ENCODE measurements at places on chromosomes 13 and 19.
A peak's percentile ranks its signal among the peaks of the same experiment; 100 is the strongest.

DNA sequence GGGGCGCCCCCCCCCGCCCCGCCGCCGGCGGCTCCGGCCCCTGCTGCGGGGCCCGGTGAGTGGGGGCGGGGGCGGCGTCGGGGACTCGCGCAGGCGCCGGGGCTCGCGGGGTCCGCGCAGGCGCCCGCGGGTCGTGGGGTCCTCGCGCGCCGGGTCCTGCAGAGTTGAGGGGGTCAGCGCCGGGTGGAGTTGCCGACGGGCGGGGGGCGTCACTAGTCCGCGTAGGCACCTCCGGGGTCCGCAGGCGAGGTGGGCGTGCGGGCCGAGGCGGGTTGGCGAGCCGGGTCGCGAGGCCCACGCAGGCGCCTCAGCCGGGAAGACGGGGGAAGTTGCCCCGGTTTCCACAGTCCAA, 365 bp downstream of the PPP6R1 start:
- H3K4me1 ChIP-seq, result peaks cover 40% of the 10 kb centered on the region
- peak overlapping the region; percentile 84 for H3K4me3 ChIP-seq
- peak overlapping the region; percentile 94 for H3K27ac ChIP-seq
- H3K36me3 ChIP-seq, result no peaks in the 10 kb centered on the region

DNA sequence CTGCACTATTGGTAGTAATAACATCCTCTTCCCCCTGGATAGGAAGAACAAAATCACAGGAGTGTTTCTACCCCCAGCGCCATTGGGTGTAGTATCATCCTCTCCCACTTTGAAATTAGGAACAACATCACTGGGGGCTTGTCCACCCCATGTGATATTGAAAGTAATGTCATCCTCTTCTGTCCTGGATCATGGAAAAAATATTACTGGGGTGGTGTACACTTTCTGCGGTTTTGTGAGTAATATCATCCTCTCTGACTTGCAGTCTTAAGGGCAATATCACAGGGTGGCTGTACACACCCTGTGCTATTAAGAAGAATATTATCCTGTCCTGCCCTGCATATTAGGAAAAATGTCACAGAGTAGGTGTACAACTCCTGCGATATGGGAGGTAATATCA, 4.9 kb upstream of the RGCC start:
- H3K27ac ChIP-seq, result no peak overlapping the region
- DNase-seq, result no peak
- H3K4me1 ChIP-seq, result peaks cover 5% of the 10 kb centered on the region

- H3K27ac ChIP-seq, result no peak overlapping the region
- H3K36me3 ChIP-seq, result no peaks in the 10 kb centered on the region
- H3K4me1 ChIP-seq, result no peaks in the 10 kb centered on the region
- H3K27me3 ChIP-seq, result no peaks in the 10 kb centered on the region
- no peak for DNase-seq
Measured at GRCh38 chr19:48341515-48342413, 16.4 kb downstream of the EMP3 start.

- no peak overlapping the region for H3K4me3 ChIP-seq
- DNase-seq, result no peak
- no peaks in the 10 kb centered on the region for H3K36me3 ChIP-seq
Measured at GRCh38 chr13:67101730-67102467, 128.2 kb downstream of the PCDH9 start.

DNA sequence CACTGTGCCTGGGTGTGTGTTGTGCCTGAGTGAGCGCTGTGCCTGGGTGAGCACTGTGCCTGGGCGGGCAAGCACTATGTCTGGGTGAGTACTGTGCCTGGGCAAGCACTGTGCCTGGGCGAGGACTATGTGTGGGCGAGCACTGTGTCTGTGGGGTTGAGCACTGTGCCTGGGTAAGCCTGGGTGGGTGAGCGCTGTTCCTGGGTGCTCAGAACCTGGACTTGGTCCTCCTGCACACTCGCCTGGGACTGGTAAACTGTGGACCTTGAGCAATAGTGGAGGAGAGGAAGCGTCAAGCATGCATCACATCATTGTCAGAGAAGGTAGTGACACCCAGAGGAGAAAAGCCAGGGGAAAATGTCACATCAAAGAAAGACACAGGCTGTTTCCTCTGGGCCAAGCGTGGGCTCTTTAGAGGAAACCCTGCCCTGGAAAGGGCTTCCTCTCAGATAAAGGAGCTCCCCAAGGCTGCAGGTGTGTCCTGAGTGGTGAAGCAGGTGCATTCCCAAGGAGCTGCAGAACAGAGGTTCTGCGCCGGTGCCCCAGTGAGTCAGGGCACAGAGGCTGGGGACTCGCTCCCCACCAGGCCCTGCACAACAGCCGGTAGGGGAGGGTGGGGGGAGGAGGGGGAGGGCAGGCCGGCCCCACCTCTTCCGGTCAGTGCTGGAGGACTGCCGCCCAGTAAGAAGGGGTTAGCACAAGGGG, 141.2 kb downstream of the TEX29 start:
- H3K27ac ChIP-seq, result no peak overlapping the region
- H3K4me1 ChIP-seq, result no peaks in the 10 kb centered on the region
- DNase-seq, result no peak
- no peaks in the 10 kb centered on the region for H3K27me3 ChIP-seq
- no peak overlapping the region for H3K4me3 ChIP-seq

GRCh38 chr13:98389319-98389718, 187.6 kb downstream of the STK24 start:
- DNase-seq, result no peak
- H3K4me3 ChIP-seq, result no peak overlapping the region
- no peaks in the 10 kb centered on the region for H3K27me3 ChIP-seq
- no peaks in the 10 kb centered on the region for H3K4me1 ChIP-seq
- H3K36me3 ChIP-seq, result no peaks in the 10 kb centered on the region
- H3K27ac ChIP-seq, result no peak overlapping the region

DNA sequence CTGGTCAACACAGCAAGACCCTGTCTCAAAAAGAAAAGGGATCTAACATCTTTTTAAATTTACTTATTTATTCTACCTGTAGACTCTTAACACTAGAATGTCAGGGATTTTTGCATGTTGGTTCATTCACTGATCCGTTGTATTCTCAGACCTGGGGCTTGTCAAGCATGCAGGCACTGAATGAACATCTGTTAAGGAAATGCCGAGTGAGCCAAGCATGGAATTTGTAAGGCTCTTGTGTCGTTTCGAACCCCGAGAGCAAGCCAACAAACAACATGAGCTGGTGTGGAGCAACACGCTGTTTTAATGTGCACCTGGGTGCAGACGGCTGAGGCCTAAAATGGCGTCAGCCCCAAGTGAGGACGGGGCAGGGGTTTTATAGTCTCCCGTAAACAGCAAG, 10.0 kb upstream of the OR1M1 start:
- no peak overlapping the region for H3K27ac ChIP-seq
- no peaks in the 10 kb centered on the region for H3K27me3 ChIP-seq
- no peaks in the 10 kb centered on the region for H3K36me3 ChIP-seq
- DNase-seq, result no peak

DNA sequence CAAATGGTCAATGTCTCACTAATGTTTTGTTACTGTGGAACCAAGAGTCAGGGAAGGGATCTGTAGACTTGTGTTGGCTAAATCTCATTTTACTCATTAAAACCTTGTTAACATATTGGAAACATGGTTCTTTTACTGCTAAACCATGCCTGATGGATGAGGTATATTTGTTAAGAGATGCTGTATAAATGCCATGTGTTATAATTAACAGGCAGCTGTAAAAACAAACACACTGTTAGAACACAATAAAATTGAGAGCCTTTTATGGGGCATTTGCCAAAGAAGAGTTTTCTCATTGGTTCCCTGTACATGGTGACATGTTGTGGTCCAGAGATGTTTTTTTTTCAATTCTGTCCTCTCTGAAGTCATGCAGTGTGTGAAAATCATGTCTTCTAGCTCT, 121.9 kb downstream of the ESD start:
- no peaks in the 10 kb centered on the region for H3K4me1 ChIP-seq
- H3K27me3 ChIP-seq, result no peaks in the 10 kb centered on the region
- DNase-seq, result no peak
- H3K36me3 ChIP-seq, result peaks cover 3% of the 10 kb centered on the region
- H3K27ac ChIP-seq, result no peak overlapping the region
